ENCODE measurements at places on chromosomes 12 and 14. TPM values are rescaled to one million over a fixed set of nuclear protein-coding genes. Genes with fewer than 3 reads are reported as not detected.

Gene KRT4
- not detected for total RNA-seq

Gene KRT5
- total RNA-seq: not detected

Gene GRIN2B
- 0.13 TPM for total RNA-seq

Gene SERPINA12
- total RNA-seq: not detected

Gene GPR65
- total RNA-seq: not detected

Gene CALCOCO1
- total RNA-seq: 22.3 TPM

Gene TOGARAM1
- 9.6 TPM for total RNA-seq

Gene ARID4A
- total RNA-seq: 12.9 TPM

Gene AGAP2
- total RNA-seq: 4.6 TPM

Gene TEDC1
- total RNA-seq: 26.2 TPM

Gene FAM186B
- total RNA-seq: 0.46 TPM

Gene LRIG3
- total RNA-seq: 11.6 TPM

Gene FAIM2
- total RNA-seq: 0.42 TPM

- H3K36me3 ChIP-seq: no peaks in the 10 kb centered on the region
- H3K27me3 ChIP-seq: no peaks in the 10 kb centered on the region
- H3K27ac ChIP-seq: no peak overlapping the region
Measured at GRCh38 chr12:40378691-40379090, 153.9 kb downstream of the LRRK2 start.

DNA sequence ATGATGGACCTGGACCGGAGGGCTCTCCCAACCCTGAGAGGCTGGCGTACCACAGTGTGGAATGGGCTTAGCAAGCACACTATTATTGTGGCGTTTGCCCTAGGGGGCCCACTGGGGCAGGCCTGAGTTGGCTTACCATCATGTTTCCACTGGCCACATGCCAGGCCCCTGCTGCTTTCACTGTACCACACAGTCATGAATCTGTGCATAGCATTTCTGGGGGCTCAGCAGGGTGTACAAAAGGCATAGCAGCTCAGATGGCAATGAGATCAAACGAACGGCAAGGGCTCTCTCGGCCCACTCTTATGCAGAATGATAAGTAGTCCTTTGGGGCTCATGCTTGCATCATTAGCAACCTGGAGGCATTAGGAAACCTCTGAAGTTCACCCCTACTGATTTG, 137.0 kb upstream of the HIF1A start:
- no peak overlapping the region for H3K4me3 ChIP-seq
- no peaks in the 10 kb centered on the region for H3K27me3 ChIP-seq
- H3K36me3 ChIP-seq: peaks cover 5% of the 10 kb centered on the region
- H3K4me1 ChIP-seq: peaks cover 4% of the 10 kb centered on the region
- no peak for DNase-seq

GRCh38 chr14:44783901-44784300, 177.8 kb downstream of the KLHL28 start:
- no peak overlapping the region for H3K4me3 ChIP-seq
- DNase-seq: no peak

DNA sequence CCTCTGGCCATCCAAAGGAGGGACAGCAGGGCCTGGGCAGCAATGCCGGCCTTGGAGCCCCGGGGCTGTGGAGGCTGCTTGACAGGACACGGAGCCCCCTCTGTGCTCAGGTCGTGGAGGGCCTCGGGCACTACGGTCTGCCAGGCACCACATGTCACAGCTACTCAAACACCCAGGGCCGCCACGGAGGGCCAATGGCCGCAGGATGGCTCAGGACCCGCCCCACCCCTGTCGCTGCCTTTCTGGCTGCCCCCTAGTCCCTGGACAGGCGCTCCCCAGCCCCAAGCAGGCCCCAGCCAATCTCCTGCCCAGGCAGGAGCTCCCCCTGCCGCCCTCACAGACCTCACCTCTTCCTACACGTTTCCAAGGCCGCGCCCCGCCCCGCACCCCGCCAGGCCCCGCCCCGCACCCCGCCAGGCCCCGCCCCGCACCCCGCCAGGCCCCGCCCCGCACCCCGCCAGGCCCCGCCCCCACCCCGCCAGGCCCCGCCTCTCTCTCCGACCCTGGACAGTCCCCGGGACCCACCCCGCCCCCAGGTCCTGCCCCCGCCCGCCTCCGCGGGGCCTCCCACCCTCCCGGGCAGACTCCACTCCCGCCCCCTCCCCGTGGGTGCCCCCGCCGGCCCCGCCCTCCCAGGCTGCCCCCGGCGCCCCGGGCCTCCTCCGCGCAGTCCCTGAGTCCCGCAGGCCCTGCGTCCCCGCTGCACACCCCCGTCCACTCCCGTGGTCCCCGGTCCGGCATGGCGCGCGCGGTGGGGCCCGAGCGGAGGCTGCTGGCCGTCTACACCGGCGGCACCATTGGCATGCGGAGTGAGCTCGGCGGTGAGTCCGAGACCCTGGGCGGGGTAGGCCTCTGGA, at the start of gene ASPG:
Gene ASPG, plus strand, starts transcription at position 669 of the 857 bp plus-strand sequence. Its CDS starts 71 bp downstream, at position 740.
- no peak within 1 kb of the TSS for H3K4me3 ChIP-seq
- DNase-seq: peak; percentile 94
- no peaks in the 10 kb centered on the region for H3K27me3 ChIP-seq
- no peak within 1 kb of the TSS for H3K27ac ChIP-seq

GRCh38 chr12:56078931-56079722, 838 bp upstream of the ERBB3 start:
- H3K27ac ChIP-seq: peak overlapping the region; percentile 29
- no peaks in the 10 kb centered on the region for H3K36me3 ChIP-seq
- peak; percentile 97 for DNase-seq

DNA sequence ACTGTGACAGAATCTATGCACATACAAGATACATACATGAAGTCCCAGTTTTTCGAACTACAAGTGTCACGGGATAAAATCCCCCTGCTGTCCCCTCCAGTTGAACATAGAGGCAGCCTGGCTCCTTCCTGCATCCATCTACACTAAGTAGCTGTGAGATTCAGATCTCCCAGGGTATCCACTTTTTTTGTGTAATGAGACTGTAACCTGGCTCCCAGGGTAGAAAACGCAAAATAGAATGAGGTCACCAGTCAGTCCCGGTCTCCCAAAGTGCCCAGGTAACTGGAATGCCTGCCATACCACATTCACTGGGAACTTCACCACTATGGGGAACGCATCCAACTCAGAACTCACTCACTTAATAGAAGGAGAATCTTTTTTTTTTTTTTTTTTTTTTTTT, 67.8 kb downstream of the TMCC3 start:
- no peaks in the 10 kb centered on the region for H3K4me1 ChIP-seq
- H3K36me3 ChIP-seq: no peaks in the 10 kb centered on the region

- DNase-seq: peak; percentile 47
- H3K27me3 ChIP-seq: no peaks in the 10 kb centered on the region
- peaks cover 7% of the 10 kb centered on the region for H3K4me1 ChIP-seq
- no peak overlapping the region for H3K27ac ChIP-seq
- H3K36me3 ChIP-seq: no peaks in the 10 kb centered on the region
Measured at GRCh38 chr14:73833530-73834260, 17.9 kb upstream of the PTGR2 start.

DNA sequence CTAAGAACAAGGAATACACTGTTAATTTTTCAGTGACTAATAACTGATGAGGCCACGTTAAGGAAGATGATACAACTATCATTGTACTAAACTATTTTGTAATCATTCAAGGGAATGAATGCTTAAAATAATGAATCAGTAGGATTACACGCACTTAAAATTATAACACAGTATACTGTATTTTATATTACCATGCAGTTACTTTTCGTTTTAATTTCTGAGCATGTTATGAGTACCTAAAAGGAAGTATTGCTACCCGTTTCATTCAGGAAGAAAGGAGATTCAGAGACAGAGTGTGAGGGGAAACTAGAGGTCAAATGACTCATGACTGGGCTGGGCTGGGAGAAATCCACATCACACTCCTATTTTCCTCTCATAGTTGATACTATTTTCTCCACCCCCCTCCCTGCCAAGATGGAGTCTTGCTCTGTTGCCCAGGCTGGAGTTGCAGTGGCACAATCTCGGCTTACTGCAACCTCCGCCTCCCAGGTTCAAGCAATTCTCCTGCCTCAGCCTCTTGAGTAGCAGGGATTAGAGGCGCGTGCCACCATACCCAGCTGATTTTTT, 202.0 kb downstream of the PPM1H start:
- no peaks in the 10 kb centered on the region for H3K27me3 ChIP-seq
- H3K27ac ChIP-seq: no peak overlapping the region
- H3K36me3 ChIP-seq: 0 out of 2 replicates have a peak, but pooled peaks cover 7% of the 10 kb centered on the region
- no peak for DNase-seq
- peaks cover 14% of the 10 kb centered on the region for H3K4me1 ChIP-seq

DNA sequence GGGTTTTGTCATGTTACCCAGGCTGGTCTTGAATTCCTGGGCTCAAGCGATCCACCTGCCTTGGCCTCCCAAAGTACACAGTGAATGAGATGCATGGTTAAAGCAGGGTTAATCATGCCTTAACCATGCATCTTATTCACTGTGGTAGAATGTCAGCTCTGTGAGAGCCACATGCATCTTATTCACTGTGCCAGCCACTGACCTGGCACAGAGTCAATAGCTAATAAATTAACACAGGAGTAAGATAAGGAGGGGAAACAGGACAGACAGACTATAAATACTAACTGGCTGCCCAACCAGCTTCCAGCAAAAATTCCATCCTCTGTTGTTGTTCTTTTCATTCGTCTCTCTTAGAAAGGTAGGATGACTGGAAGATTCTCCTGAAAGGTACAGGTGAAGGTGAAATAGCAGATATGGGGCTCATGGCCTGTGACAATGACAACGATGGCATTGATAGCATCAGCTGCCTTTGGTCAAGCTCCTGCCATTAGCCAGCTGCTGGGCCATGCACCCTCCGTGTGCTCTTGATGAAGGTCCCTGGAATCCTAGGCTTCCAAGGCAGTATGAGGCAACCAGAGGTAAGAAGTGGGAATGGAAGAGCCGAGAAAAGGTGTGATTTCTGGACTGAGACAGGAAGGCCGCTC, 76.6 kb downstream of the ZNF664 start:
- no peaks in the 10 kb centered on the region for H3K27me3 ChIP-seq
- H3K4me3 ChIP-seq: no peak overlapping the region
- H3K27ac ChIP-seq: no peak overlapping the region
- H3K4me1 ChIP-seq: peaks cover 2% of the 10 kb centered on the region
- peaks cover 20% of the 10 kb centered on the region for H3K36me3 ChIP-seq

DNA sequence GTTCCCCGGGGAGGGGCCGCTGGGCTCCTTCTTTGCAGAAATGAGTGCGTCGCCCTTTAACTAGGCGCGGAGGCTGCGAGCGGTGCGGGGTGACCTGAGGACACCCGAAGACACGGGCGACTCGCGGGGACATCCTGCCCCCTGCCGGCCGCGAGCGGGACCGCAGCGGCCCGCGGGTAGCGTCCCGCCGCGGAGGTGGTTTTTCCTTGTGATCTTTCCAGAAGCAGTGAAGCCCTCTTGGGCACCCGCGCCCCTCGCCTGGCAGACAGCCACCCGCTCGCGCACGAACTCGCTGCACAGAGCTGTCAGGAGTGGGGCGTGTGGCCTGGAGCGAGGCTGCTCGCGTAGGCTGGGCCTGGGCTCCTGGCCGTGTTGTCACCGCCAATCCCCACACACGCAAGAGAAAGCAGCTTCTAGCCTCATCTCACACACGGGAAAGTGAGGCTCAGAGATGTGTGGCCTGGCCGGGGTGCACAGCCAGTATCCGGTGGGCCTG, 67.2 kb downstream of the DIO3 start:
- no peaks in the 10 kb centered on the region for H3K27me3 ChIP-seq
- H3K27ac ChIP-seq: no peak overlapping the region
- no peak overlapping the region for H3K4me3 ChIP-seq
- no peaks in the 10 kb centered on the region for H3K36me3 ChIP-seq

DNA sequence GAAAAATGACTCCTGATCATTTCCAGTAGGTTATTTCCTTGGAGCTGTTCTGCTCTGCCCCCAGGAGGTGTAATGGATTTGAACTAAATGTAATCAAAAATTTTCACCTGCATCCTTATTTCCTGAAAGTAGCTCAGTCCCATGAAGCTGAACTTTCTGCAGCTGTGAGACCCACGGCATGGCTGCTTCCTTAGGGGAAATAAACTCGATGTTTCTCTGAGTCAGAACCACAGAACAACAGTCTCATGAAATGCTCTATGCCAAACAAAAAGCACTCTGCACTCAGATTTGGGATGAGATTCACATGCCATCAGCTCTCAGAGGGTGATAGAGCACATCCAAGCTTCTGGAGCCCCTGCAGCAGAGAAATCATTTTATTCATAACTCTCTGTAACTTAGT, 224.1 kb upstream of the PLEKHG7 start:
- H3K36me3 ChIP-seq: no peaks in the 10 kb centered on the region
- DNase-seq: no peak
- no peaks in the 10 kb centered on the region for H3K27me3 ChIP-seq
- no peak overlapping the region for H3K27ac ChIP-seq
- H3K4me3 ChIP-seq: no peak overlapping the region

- no peaks in the 10 kb centered on the region for H3K27me3 ChIP-seq
- no peak for DNase-seq
- H3K4me1 ChIP-seq: no peaks in the 10 kb centered on the region
- no peak overlapping the region for H3K27ac ChIP-seq
- H3K36me3 ChIP-seq: peaks cover 29% of the 10 kb centered on the region
Measured at GRCh38 chr14:99907761-99908652, 114.8 kb downstream of the EML1 start.

- DNase-seq: no peak
- no peaks in the 10 kb centered on the region for H3K27me3 ChIP-seq
- no peak overlapping the region for H3K4me3 ChIP-seq
- H3K36me3 ChIP-seq: peaks cover 32% of the 10 kb centered on the region
- no peak overlapping the region for H3K27ac ChIP-seq
Measured at GRCh38 chr12:7293670-7294069, 10.2 kb upstream of the ACSM4 start.

- no peak overlapping the region for H3K4me3 ChIP-seq
- no peaks in the 10 kb centered on the region for H3K27me3 ChIP-seq
- DNase-seq: peak; percentile 70
Measured at GRCh38 chr12:114562654-114563053, 121.3 kb downstream of the TBX3 start.

DNA sequence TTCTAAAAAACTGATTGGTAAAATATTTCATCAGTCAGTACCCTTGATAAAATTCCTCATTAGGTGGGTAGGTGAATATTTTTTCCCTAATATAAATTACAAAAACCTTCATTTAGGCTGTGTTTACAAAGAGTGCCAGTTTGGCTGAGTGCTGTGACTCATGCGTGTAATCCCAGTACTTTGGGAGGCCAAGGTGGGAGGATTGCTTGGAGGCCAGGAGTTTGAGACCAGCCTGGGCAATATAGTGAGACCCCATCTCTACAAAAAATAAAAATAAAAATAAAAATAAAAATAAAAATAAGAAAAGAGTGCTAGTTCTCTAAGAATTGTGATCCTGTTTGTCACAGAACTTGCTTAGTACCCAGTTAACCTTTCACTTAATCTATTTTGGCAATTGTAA, 398.4 kb upstream of the RGS6 start:
- no peaks in the 10 kb centered on the region for H3K36me3 ChIP-seq
- H3K4me3 ChIP-seq: no peak overlapping the region
- peaks cover 5% of the 10 kb centered on the region for H3K4me1 ChIP-seq
- no peak overlapping the region for H3K27ac ChIP-seq
